Smooth muscle cell of the brain vasculature (primary cell): ENCODE measurements at places on chromosomes 11 and 22.

DNA sequence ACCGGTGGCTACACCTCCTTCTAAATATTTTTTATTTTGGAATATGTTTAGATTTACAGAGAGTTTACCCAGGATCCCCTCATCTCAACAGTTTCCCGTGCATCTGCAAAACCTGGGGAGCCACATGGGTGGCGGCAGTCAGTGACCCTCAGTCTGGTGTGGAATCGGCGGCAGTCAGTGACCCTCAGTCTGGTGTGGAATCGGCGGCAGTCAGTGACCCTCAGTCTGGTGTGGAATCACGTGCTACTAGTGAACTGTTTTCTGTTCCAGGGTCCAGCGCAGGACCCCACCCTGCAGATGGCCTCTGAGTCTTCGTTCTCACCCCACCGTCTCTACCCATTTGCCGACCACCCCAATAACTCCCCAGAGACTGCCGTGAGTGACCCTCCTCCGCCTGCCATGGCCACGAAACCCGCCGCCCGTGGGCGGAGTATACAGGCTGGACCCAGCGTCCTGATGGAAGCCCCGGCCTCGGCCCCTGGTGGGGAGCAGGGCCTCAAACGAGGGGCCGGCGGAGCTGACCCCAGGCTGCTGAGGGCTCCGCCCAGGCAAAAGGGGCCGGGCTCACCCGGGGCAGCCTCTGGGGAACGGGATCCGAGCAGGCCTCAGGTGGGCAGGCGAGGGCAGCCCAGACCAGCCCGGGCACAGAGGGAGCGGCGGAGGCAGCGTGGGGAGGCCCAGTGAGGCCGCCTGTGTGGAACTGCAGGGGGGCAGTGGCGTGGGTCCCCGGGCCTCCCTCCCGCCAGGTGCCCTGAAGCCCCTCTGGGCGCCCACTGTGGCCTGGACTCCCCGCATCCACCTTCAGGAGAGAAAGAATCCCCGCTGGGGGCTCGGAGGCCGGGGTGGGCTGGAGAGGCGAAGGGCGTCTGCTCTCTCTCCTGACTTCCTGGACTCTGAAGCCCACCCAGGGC, 2.5 kb downstream of the IL17REL start:
- no peak for DNase-seq

DNA sequence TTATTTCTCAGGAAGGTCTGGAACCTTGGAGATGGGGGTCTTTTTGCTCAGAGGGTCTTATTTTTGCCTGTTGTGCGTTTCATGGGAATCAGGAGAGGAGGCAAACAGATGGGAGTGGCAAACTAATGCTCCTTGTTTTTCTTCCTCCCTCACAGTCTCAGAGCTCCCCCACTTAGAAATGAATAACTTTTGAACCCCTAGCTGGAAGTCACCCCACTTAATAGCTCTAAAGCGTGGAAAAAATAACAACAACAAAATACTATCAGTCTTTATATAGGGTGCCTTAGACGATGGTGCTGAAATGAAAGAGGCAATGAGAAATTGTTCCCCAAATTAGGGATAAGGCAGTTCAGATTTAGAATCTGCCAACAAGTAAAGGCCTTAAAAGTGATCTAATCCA, 76.8 kb upstream of the BDNF start:
- DNase-seq = no peak

DNA sequence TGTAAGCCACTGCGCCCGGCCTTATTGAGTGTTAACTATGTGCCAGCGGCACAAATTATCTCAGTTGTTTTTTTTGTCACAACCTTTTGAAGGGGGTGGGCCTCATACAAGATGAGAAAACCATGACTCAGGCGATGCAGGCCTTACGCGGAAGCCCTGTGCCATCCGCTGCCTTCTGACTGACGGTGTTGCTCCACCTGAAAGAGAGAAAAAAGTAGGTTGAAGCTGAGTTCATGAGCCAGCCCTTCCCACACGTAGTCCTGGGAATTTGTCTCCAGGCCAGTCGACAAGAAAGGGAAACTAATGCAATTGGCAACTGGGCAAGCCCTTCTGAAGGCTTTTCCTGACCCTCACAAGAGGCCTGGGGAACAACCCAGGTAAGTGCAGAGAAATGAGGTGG, 96.9 kb upstream of the CRYBB3 start:
- no peak for DNase-seq

GRCh38 chr11:133727774-133728173, 117.5 kb downstream of the SPATA19 start:
- DNase-seq = no peak

GRCh38 chr11:9922806-9923205, 258.9 kb downstream of the SWAP70 start:
- DNase-seq = no peak

DNA sequence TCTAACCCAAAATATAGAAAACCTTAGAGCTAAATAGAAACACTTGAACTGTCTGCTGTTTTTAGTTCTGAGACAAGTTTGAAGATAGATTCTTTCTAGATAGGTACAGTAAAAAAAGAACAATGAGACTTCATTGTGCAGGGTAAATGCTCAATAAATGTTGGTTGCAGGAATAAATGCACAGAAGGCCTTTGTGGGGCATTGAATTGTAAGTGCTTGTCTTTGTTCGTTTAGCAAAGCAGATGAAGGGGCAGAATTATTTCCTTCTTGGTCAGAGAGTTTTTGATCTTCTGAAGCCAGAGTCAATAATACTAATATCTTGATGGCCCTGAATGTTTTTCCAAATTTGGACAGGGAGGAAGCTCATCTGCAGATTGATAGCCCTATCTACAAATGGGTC, 340.4 kb downstream of the OPCML start:
- DNase-seq = no peak

DNA sequence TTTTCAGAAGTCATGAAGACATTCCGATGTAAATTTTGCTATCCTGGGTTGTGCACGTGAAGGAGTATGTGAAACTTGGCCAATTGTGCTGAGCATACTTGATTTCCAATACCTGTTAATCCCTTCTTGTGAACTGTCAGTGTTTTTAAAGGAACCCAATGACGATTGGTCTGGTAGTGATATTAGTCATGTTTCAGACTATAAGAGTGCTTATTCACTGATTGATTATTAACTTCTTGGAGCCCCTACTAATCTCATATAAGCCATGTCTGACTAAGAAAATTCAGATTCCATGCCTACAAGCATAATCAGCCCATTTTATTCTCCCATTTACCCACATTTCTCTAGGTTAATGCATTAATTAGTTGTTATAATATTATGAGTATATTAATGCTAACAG, 330.8 kb upstream of the MTNR1B start:
- no peak for DNase-seq

DNA sequence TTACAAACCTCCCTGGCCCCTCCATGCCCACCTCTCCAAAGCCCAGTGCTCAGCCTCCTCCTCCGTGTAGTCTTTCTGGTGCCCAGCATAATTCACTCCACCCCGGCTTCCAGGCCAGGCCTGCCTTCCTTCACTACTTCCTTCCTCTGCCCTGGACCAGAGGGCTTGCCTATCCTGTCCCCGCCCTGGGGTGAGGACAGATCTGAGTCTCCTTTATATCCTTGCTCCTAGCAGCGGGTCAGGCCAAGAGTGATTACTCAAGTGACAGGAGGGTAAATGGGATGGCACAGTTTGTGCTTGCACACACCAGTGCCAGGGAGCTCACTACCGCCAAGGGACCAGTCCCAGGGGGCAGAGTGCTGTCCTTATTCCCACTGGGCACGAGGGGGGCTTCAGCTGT, 48.0 kb downstream of the SCUBE1 start:
- DNase-seq = no peak

- no peak for DNase-seq
Observed at GRCh38 chr11:4093519-4094347, 866 bp upstream of the RRM1 start.

DNA sequence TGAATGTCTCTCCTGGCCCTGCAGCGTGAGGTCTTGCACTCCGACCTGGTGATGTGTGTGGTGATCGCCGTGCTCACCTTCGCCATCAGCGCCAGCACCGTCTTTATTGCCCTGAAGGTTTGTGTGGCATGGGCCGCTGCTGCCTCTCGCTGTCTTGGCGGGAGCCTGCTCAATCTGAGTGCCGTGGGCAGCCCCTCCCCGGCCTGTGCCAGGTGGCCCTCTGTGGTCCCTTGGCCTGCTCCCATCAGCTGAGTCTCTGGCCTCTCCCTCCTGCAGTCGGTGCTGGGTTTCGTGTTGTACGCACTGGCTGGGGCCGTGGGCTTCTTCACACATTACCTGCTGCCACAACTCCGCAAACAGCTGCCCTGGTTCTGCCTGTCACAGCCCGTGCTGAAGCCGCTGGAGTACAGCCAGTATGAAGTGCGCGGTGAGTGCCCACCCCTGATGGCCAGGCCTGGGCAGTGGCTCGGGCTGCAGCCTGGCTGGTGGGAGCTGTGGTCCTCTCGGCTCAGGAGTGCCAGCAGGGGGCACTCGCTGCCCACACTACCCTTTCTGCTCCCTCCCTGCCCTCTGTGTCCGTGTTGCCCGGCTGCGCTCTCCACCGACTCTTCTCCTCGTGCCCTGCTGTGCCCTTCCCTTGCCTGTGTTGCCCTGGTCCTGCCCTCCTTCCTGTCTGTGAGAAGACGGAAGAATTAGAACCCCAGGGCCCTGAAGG, 10.2 kb downstream of the PCNX3 start:
- no peak for DNase-seq

GRCh38 chr11:60118338-60118737, 29.9 kb downstream of the MS4A2 start:
- DNase-seq = no peak

GRCh38 chr11:102849311-102849710, 5.9 kb upstream of the MMP3 start:
- no peak for DNase-seq

DNA sequence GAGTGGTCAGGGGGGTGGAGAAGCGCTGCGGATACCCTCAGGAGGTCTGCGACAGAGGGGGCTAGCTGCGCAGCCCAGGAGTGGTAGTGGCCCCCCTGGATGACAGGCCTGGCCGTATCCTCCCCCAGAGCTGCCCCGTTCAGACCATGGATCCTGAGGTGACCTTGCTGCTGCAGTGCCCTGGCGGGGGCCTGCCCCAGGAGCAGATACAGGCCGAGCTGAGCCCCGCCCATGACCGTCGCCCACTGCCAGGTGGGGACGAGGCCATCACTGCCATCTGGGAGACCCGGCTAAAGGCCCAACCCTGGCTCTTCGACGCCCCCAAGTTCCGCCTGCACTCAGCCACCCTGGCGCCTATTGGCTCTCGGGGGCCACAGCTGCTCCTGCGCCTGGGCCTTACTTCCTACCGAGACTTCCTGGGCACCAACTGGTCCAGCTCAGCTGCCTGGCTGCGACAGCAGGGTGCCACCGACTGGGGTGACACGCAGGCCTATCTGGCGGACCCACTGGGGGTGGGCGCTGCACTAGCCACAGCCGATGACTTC, 505 bp downstream of the NUDT22 start:
- no peak for DNase-seq

DNA sequence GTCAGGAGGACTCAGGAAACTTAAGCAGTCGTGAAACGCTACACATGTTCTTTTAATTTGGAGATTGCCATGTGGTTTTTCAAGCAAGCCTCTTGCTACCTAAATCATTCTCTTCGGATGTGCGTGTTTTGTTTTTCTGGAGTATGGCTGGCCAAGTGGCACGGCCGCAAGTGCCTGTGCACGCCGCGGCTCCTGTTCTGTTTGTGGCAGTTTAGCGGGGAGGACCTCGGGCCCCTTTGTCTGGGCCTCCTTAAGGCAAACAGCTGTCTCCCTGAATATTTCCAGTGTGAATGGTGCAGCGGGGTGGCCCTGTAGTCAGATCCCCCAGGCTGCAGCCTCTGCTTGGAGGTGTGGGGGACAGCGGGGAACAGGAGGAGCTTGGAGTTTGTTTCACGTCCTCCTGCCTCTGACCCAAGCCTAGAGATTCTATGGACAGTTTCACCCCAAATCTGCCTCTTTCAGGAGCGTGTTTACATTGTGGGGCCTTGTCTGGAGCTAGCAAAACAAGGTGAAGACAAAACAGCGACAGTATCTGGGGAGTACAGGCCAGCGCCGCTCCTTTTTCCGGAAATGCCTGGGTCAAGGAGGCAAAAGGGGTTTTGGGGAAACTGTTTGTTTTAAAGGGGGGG, 1.3 kb downstream of the LRP5 start:
- no peak for DNase-seq

GRCh38 chr11:129202646-129203045, 10.5 kb upstream of the ARHGAP32 start:
- no peak for DNase-seq

GRCh38 chr22:41687901-41688364, 734 bp downstream of the SNU13 start:
- DNase-seq = no peak

- no peak for DNase-seq
Observed at GRCh38 chr11:13699041-13699440, 30.6 kb downstream of the FAR1 start.

DNA sequence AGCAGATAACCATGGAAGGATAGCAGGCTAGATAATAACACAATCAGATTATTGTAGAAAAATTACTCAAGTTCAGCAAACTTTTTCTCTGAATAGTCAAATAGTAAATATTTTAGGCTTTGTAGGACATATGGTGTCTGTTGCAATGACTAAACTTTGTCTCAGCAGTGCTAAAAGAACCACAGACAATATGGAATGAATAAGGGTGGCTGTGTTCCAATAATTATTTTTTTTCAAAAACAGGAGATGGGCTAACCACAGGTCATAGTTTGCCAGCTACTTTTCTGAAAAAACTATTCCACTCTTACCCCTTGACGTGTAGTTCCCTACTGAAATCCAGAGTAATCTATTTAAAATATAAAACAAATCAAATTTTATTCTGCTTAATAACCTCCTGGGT, 153.9 kb upstream of the LRRC4C start:
- DNase-seq = no peak

DNA sequence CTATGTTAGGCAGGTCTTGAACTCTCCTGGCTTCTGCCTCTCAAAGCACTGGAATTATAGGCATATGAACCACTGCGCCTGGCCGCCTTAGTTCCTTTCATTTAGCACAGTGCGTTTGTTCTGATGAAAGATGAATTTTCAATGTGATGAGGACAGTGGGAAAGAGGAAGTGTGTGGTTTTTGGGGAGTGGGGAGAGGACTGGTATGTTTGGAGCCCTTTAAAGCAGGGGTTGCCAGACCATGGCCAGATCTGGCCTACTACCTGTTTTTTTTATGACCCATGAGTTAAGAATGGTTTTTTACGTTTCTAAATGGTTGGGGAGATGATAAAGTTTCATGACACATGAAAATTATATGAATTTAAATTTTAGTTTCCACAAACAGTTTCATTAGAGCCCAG, 12.5 kb downstream of the ATXN10 start:
- DNase-seq = no peak
